Iris pigment epithelial cell (primary cell): ENCODE measurements at places on chromosomes 5 and 9.

DNA sequence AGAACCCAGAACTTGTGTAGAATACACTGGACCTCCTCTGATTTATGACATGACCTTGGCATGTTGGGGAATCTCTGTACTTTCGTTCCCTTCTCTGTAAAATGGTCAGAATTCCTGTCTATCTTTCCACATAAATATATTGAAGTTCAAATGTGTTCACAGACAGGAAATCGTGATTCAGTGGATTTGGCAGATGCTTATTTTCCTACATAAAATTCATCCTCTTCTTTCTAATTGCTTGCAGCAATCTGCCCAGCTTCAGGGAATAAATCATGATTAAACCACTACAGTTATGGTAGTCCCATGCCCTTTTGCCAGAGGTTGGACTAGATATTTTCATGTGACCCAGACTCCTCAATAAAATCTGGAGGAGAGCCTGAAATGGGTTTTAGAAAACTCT lies 52.1 kb upstream of the ARL15 start:
- peak; percentile 69 for DNase-seq

- DNase-seq, result no peak
Observed at GRCh38 chr9:120161776-120162175, 418.2 kb downstream of the CDK5RAP2 start.

DNA sequence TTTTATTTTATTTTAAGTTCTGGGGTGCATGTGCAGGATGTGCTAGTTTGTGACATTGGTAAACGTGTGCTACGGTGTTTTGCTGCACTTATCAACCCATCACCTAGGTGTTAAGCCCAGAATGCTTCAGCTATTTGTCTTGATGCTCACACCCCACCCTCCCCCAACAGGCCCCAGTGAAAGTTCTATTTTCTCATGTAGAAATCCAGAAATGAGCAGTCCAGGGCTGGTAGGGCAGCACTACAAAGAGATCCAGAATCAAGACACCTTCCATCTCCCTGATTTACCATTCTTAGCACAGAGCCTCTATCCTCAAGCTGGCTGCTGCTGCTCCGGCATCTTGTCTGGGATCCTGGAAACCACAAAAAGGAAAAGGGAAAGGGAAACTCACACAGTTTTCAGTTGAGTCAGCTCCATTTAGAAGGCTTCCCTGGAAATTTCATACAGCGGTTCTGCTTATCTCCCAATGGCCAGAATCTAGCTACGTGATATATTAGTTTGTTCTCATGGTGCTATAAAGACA lies 85.4 kb upstream of the SMARCA2 start:
- no peak for DNase-seq

DNA sequence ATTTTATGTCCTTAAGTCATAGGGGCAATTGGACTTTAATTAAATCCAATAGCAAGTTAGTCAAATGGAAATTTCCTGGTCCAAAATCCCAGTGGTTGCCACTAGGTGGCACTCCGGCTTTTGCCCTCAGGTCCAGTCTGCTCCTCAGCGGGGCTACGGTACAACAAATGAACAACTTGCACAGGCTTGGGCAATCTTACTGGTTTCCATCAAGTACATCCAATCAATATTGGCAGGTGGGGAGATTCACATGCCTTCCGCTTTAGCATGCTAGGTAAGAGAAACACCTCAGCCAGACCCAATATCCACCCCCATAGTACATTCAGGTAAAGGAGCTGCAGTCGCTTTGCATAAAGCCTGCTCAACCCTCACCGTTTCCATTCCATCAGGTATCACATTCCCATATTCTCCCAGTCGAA lies 6.3 kb upstream of the MXD3 start:
- DNase-seq, result peak; percentile 82

- peak; percentile 77 for DNase-seq
Observed at GRCh38 chr9:112541685-112542084, 55.1 kb downstream of the KIAA1958 start.

DNA sequence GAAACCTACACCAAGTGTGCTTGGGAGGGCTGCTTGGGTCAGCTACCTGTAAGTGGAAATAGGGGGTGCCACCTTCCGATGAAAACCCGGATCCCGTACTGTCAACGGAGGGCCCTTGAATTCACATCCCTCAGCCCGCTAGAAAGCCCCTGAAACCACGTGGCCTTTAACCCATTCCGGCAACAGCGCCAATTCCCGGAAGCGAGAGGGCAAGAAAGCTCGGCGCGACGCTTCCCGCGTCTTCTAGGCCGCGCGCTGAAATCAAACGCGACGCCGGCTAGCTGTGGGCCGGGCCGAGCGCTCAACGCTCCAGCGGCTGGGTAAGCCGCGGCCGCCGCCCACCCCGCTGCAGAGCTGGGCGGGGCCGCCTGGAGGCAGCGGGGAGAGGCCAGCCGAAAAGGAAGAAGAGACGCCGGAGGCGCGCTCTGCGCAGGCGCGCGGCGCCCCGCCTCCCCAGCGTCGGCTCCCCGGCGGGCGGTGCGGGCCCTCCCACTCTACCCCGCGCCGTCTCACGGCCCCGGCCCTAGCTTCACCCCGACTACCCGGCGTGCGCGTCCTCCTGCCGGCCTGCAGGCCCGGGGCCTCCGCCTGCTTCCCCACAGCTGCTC lies at the start of gene KIF2A:
KIF2A (plus strand) TSS at position 492 of the 608 bp plus-strand sequence. CDS start 267 bp downstream, outside the sequence.
- peak; percentile 92 for DNase-seq

GRCh38 chr5:145856285-145856818 lies 16.5 kb downstream of the GRXCR2 start:
- DNase-seq, result peak; percentile 71

GRCh38 chr9:125757834-125758233 lies 10.7 kb downstream of the PBX3 start:
- DNase-seq, result no peak

DNA sequence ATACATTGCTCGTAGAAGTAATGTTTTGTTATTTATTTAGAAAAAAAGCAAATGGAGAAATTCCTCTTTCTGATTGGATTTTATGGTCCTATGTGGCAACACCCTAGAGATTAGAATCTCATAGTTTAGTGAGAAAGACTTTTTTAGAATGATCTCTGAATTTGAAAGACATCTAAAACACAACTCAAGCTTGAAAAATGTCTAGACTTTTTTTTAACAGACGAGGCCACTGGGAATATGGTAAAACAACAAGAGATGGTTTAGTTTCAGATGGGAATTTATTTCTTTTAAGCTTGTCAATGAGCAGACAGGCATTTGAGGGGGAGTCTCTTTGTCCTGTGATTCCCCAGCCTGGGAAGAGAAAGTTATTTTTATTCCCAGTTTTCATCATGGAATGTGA lies 122.1 kb downstream of the NTRK2 start:
- DNase-seq, result no peak

DNA sequence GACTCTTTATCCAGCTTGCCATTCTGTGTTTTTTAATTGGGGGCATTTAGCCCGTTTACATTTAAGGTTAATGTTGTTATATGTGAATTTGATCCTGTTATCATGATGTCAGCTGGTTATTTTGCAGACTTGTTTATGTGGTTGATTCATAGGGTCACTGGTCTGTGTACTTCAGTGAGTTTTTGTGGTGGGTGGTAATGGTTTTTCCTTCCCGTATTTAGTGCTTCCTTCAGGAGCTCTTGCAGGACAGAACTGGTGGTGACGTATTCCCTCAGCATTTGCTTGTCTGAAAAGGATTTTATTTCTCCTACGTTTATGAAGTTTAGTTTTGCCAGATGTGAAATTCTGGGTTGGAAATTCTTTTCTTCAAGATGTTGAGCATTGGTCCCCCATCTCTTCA lies 381.1 kb downstream of the MAN2A1 start:
- no peak for DNase-seq

GRCh38 chr5:72624641-72625236 lies 117.5 kb upstream of the ZNF366 start:
- peak; percentile 69 for DNase-seq
